Glutamatergic neuron (in vitro differentiated cells): ENCODE measurements at places on chromosomes 7 and 10. TPM values are rescaled to one million over a fixed set of nuclear protein-coding genes. Genes with fewer than 3 reads are reported as not detected.

DNA sequence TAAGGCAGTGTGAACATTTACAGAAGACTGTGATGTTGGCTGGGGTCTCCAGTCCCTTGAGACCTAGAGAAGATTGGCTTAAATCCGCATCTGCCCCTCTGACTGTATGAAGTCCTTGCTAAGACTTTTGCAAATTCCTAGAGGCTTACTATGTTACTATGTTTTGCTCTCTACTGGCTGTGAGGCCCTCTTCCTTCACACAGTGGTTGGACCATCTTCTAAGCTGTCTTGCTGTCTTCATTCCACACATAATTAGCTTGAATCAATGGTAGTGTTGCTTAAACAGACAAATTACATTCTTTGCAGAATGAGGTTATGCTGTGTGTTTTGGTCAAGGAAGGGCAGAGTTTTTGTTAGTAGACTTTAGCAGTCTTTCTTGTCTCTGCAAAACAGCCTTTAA is 658.0 kb downstream of the TYW1 start:
- DNase-seq: no peak

DNA sequence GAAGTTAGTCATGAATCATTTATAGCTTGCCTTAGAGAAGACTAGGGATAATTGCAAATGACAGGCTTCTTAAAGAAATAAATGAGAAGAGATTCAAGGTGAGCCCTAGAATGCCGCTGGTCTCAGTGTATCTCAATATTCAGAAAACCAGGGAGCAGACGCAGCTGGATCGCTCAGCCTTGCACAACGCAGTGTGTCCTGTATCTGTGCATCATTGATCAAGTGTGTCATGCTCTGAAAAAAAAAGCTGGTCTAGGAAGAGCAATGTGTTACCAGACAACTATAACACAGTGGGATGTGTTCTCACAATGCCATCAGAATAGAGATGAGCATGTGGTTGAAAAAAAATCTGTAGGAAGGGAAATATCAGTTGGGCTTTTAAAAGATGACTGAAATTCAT is 230.1 kb downstream of the CALN1 start:
- no peak for DNase-seq

TASOR2 gene
- 57.2 TPM for total RNA-seq

IDI2 gene
- not detected for total RNA-seq

DNA sequence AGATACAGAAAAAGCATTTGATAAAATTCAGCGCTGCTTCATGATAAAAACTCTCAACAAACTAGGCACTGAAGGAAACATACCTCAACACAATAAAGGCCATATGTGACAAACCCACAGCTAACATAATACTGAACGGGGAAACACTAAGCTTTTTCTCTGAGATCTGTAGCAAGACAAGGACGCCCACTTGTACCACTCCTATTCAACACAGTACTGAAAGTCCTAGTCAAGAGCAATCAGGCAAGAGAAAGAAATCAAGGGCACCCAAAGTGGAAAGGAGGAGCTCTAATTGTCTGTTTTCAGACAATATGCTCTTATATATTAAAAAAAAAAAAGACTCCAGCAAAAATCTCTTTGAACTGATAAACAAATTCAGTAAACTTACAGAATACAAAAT is 13.3 kb downstream of the DIP2C start:
- DNase-seq: no peak

DNA sequence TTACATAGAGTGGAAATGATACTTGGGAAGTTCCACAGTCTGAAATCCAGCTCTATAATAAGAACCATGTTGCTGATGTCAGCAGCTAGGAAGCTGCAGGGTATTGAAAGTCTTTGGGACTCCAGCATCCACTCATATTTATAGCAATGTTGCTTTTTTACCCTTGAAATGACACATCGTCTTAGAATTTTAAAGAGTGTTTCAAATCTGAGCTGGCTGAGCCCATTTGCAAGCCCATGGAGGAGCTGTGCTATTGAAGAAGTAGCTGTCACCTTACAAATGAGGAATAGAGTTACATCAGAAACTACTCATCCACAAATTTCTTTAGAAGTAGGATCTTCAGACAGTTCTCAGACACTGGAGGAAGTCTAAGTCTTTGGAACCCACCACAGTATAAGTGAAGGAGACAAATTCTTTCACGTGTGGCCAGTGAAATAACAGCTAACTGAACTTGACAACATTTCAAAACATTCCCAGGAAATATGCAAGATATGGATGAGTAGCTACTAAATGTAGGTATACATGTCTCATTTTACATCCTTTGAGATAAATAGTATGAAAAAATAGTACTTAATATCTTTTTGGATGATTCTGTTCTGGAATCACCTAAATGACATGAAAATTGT is 203.6 kb downstream of the ZNF365 start:
- no peak for DNase-seq

SPDYE1 gene
- not detected for total RNA-seq

GRCh38 chr7:38628630-38629385 is 2.4 kb downstream of the AMPH start:
- no peak for DNase-seq

- DNase-seq: no peak
Measured at GRCh38 chr10:77524281-77524711, 113.3 kb downstream of the KCNMA1 start.

DNA sequence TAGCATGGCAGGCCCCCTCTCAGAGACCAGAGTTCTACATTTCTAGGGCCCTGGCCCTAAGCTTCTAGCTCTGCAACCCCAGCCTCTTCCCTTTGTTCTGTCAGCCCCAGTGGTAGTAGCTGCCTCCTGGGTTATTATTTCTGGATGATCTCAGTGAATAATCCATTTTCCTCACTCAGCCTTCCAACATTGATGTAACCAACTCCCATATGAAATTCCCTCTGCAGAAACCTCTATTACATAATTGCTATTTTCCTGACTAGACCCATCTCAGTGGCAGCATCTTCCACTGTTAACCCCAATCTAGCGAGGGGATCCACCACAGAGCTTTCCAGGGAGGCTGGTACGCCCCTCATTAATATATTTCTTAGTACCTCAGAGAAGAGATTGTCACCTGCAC is 49.8 kb downstream of the FHIP2A start:
- no peak for DNase-seq

GRCh38 chr10:70799124-70799523 is 13.9 kb upstream of the TBATA start:
- DNase-seq: no peak

CFAP58 gene
- total RNA-seq: 2.2 TPM

ORC5 gene
- 14.7 TPM for total RNA-seq

GRCh38 chr7:50497968-50498367 is 47.8 kb upstream of the FIGNL1 start:
- no peak for DNase-seq

CYP3A7 gene
- total RNA-seq: not detected

DNA sequence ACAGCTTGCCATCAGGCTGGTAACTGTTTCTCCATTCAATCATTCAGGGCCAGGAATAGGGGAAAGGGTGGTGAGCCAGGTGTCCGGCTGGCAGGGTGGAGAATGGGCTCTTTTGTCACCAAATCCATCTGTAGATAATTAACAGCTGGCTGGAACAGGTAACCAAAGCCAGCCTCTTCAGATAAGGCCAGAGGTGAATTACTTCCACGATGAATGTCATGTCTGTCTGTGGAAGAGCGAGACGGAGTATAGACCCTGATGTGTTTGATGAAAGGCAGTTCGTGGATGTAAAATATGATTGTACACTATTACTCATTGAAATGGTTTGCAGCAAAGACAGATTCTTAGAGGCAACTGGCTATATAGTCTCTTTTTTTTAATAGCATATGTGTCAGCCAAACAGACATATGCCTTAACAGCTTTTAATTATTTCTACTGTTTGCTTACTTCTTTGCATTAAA is 149.8 kb downstream of the KLF6 start:
- DNase-seq: no peak

SLC13A1 gene
- not detected for total RNA-seq

DNA sequence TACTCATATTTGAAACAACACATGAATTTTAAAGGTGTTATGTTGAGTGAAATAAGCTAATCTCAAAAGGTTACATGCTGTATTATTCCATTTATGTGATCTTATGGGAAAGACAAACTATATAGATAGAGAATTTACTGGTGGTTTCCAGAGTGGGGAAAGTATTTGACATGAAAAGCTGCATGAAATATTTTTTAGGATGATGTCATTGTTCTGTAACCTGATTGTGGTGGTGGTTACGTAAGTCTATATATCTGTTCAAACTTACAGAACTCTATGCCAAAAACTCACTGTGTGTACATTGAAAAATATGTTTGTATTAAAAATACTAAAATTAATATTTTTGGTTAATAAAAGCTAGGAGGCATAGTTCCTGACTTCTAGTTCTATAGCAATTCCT is 453.0 kb downstream of the SORCS3 start:
- DNase-seq: no peak

IFIT1B gene
- not detected for total RNA-seq

DNA sequence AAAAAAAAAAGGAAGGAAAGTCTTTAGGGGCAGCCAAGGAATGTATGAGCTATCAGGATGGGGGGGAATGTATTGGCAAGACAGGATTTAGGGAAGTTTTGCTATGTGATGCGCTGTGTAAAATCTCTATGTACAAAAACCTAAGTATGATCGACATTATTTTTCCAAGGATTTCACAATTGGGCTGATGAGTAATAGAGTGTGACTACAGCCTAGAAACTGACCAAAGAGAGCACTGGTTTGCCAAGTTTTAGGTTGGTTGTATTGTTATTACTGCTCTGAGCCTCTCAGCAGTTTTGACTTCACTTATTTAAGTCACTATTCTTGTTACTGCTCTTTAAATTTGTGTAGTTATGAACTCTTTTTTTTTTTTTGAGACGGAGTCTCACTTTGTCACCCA is 107.3 kb downstream of the NRCAM start:
- no peak for DNase-seq
